ENCODE measurements at places on chromosomes 12 and 14.

DNA sequence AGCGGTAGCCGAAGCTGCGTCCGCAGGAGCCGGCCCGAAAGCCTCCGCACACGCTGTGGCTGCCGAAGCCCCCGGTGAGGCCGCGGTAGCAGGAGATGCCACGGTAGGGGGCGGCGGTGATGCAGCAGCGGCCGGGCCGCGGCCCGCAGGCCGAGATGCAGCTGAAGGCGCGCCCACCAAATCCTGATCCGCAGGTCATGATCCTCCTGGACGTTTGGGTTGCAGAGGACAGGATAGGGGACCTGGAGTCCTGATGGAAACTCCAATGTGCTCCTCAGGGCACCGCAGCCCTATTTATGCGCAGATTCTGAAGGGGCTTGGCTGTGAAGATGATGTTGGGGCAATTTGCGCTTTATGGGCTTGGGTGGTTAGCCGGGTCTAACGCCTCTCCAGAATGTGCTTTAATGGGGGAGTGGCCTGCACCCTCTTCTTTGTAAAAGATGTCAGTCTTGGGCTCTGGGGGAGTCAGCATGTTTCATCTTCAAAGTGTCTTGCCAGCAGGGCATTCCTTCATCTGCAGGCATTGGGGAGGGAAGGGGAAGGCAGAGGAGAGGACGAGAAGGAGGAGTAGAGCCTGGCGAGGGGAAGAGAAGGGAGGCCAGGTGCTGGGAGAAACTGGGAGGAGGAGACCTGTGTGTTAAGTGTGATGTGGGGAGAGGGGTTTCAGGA is at the start of gene KRT81:
KRT81 (minus strand) TSS at position 268 of the 669 bp plus-strand sequence; CDS start at position 199, 69 bp downstream.
- DNase-seq, result no peak

- DNase-seq, result peak; percentile 46
Observed at GRCh38 chr12:59055204-59055860, 135.0 kb upstream of the LRIG3 start.

DNA sequence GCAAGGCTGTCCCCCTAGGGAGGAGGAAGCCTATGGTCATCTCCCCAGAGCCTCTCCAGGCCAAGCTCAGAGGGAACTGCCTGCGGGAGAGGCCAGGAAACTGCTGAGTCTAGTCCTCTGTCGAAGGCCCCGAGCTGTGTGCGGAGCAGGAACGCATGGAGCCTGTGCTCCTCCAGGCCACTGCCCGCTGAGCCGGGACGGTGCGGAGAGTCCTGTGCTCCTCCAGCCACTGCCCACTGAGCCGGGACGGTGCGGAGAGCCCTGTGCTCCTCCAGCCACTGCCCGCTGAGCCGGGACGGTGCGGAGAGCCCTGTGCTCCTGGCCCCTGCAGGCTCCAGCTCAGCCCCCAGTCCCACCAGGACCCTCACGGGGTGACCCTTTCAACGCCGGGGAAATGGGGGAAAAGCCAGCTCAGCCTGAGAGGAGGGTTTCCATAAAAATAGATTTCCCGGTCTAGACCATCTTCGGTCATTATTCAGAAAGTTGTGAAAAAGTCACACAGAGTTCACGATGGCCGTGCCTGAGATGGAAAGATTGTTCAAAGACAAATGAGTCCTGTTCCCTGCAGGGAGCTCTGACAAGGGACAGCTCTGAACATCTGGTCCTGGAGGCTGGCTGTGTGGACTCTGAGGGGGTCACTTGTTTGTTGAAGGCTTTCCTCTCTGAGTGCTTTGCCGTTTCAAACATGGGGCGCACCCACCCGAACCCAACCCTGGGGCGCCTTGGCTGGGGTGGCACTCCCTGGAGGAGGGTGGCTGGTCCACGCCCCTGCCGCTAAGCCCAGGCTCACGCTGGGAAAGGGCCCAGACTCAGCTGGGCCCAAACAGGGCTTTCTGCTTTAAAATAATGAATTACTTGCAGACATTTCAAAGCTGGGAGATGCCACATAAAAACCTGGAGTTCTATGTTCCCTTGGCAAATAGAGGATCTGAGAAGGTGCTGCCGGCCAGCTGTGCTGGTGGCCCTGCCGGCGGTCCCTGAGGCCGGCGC is 85.5 kb downstream of the ADGRD1 start:
- DNase-seq, result no peak

- DNase-seq, result no peak
Observed at GRCh38 chr14:80313806-80314205, 102.5 kb upstream of the DIO2 start.

DNA sequence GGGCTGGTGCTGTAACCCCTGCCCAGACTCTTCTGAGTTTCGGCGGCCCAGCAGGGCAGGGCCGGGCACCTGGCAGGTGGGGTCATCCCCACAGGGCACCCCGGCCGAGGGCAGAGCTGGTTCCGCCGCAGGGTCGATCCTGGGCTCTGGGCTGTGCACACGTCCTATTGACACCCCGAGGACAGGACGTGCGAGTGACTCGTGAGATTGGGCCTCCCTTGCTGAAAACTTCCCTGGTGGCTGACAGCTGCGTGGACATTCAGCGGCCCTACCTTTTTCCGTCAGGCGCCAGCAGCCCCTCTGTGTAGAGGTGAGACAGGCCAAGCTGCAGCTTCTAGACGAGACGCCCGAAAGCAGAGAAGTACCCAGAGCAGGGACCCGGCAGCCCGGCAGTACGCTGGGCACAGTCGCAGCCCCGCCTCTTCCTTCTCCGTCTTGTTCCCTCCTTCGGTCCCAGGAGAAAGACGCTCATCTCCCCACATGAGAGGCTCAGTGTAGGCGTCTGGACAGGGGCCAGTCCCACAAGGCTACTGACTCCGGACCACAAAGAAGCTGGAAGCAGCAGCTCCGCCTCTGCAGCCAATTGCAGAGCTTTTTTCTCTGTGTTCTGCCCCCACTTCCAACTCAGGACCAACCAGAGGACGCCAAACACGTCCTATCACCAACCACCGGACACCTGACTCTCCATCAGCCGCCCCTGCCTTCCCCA is at the start of gene LRCOL1:
LRCOL1 (minus strand) TSS at position 532 of the 709 bp plus-strand sequence. CDS start 4,331 bp downstream, outside the sequence.
- DNase-seq, result no peak

DNA sequence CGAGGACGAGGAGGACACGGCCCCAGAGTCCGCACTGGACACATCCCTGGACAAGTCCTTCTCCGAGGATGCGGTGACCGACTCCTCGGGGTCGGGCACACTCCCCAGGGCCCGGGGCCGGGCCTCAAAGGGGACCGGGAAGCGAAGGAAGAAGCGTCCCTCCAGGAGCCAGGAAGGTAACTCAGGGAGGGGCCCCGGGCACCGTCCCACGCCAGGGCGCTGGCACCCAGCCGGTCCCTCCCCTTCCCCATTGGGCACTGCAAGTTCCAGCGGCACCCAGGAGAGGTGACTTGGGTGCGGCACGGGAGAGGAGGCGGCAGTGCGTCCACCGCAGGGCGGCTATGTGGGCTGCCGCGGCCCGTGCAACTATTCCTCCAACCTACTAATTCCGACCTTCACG is 9.3 kb upstream of the ADSS1 start:
- no peak for DNase-seq

DNA sequence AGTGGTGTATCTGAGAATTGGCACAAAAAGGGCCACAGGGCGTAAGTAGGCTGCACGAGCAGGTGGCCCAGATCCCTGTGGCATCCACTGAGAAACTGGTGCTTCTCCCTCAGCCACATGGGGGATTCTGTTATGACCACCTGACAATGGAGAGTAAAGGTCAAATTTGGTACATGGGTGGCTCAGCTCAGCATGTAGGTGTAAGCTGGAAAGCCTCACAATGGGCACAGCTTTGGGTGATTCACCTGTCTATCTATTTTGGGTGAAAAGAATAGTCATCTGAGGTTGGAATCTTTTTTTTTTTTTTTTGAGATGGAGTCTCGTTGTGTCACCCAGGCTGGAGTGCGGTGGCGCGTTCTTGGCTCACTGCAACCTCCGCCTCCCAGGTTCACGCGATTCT is 163.4 kb upstream of the TMEM260 start:
- DNase-seq, result no peak

- DNase-seq, result no peak
Observed at GRCh38 chr12:4137015-4137414, 136.5 kb upstream of the CCND2 start.
